Breast epithelium (tissue), 4 donors: ENCODE measurements at places on chromosomes 5 and 9. TPM values are rescaled to one million over a fixed set of nuclear protein-coding genes. Genes with fewer than 3 reads are reported as not detected.

DNA sequence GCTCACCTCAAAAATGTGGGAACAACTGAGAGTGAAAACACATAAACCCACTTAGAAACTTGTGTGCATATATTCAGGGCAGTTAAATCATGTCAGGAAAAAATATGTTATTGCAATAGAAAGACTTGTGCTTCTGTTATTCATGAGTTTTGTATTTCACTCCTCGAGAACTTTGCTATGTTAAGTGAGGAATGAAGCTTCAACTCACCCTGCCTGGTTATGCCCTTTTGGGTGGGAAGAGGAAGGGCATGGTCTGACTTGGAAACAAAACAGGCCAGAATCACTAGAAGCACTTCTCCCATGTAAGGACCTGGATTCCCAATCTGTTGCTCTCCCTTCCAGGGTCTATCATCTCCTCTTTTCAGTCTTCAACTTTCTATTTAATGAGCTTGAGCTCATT is 14.5 kb downstream of the SLC27A6 start:
- DNase-seq = no peak

- DNase-seq = no peak
Observed at GRCh38 chr9:73162987-73163768, 11.5 kb downstream of the ANXA1 start.

TMEM174 gene
- total RNA-seq = not detected

SLC1A3 gene
- total RNA-seq = 122 TPM

LECT2 gene
- total RNA-seq = not detected
